ENCODE measurements at places on chromosomes 13 and 19. TPM values are rescaled to one million over a fixed set of nuclear protein-coding genes. Genes with fewer than 3 reads are reported as not detected.

DNA sequence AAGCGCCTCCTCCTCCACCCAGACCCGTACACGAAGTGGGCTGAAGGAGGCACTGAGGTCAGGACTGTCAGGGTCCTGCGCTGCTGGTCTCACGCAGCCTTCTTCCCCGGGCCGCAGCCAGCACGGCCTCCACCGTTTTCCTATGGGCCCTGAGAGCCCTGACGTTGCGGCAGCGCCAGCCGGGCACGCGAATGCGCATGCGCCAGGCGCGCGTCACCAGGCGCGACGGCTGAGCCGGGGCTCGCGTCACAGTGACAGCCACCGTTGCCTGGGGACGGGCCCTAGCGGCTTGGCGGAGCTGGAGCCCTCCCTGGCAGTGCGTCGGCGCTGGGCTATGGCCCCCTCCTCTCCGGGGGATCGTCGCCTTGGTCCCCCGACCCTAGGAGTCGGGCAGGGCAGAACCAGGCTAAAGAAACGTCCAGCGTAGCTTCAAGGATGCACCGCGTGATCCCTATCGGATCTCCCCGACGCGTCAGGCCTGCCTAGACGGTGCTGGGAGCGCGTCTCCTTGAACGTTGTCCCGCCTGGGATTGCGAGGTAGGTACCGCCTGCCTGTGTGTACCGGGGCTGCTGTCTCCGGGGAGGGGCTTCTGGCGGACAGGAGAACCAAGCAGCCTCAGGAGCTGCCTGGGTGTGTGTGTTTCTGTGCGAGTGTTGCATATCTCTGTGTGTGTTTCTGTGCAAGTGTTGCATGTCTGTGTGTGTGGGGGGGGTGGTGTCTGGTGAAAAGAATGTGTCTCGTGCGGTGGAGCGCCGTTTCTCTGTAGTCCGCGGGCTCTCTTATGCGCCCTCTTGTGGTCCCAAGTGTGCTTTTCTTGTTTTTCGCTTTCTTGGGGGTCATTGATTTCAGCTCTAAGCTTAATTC, 43.2 kb downstream of the ZNF571 start:
- H3K4me1 ChIP-seq = peaks cover 11% of the 10 kb centered on the region
- H3K27me3 ChIP-seq = no peaks in the 10 kb centered on the region
- peak overlapping the region; percentile 58 for H3K4me3 ChIP-seq

GRCh38 chr19:44308011-44308410, 3.2 kb upstream of the ZNF235 start:
- H3K4me1 ChIP-seq = peaks cover 5% of the 10 kb centered on the region
- H3K27ac ChIP-seq = no peak overlapping the region
- H3K4me3 ChIP-seq = no peak overlapping the region
- no peaks in the 10 kb centered on the region for H3K36me3 ChIP-seq
- DNase-seq = no peak

DNA sequence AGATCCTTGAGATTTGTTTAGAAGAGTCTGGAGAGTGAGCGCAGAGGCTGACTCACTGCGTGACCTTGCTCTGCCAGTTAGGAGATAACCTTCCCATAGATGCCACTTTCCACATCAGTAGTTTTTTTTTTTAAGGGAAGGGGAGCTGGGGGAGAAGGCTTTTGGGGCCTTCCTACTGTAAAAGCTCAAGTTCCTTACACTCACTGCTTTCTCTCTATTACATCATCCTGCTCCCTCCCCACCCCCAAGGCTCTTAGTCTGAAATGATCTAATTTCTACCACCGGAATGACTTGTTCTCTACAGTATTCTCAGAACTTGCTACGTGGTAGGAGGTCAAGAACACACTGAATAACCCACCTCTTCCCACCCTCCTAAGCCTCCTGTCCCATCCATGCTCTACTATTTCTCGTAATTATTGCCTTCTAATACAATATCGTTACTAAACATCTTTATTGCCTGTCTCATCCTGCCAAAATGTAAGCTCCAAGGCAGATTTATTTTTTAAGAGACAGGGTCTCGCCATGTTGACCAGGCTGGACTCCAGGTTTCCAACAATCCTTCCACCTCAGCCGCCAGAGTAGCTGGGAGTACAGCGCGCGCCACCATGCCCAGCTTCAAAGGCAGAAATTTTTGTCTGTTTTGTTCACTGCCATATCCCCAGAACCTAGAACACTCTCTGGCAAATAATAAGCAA, 1.2 kb downstream of the LONP1 start:
- no peak for DNase-seq
- H3K27me3 ChIP-seq = no peaks in the 10 kb centered on the region
- H3K36me3 ChIP-seq = peaks cover 7% of the 10 kb centered on the region
- peaks cover 31% of the 10 kb centered on the region for H3K4me1 ChIP-seq
- peak overlapping the region; percentile 68 for H3K4me3 ChIP-seq

GRCh38 chr19:485077-485476, 11.2 kb upstream of the MADCAM1 start:
- no peaks in the 10 kb centered on the region for H3K27me3 ChIP-seq
- H3K36me3 ChIP-seq = no peaks in the 10 kb centered on the region
- DNase-seq = no peak
- no peak overlapping the region for H3K4me3 ChIP-seq

GRCh38 chr13:85266771-85267170, 532.4 kb downstream of the SLITRK6 start:
- no peaks in the 10 kb centered on the region for H3K36me3 ChIP-seq
- no peak overlapping the region for H3K4me3 ChIP-seq
- no peaks in the 10 kb centered on the region for H3K27me3 ChIP-seq
- no peak for DNase-seq
- H3K27ac ChIP-seq = no peak overlapping the region

- H3K4me3 ChIP-seq = no peak overlapping the region
- H3K4me1 ChIP-seq = peaks cover 14% of the 10 kb centered on the region
- no peak overlapping the region for H3K27ac ChIP-seq
- H3K27me3 ChIP-seq = no peaks in the 10 kb centered on the region
These were observed 22.5 kb downstream of the IQCN start for GRCh38 chr19:18251587-18252369.

The ZNF534 gene
- not detected for total RNA-seq

The CATSPERD gene
- total RNA-seq = not detected

The RBM42 gene
- 61.7 TPM for total RNA-seq

The IGFL3 gene
- not detected for total RNA-seq

The RNF17 gene
- total RNA-seq = not detected

Measured in natural killer cell (primary cell).